ENCODE measurements at places on chromosomes 5 and 9.

DNA sequence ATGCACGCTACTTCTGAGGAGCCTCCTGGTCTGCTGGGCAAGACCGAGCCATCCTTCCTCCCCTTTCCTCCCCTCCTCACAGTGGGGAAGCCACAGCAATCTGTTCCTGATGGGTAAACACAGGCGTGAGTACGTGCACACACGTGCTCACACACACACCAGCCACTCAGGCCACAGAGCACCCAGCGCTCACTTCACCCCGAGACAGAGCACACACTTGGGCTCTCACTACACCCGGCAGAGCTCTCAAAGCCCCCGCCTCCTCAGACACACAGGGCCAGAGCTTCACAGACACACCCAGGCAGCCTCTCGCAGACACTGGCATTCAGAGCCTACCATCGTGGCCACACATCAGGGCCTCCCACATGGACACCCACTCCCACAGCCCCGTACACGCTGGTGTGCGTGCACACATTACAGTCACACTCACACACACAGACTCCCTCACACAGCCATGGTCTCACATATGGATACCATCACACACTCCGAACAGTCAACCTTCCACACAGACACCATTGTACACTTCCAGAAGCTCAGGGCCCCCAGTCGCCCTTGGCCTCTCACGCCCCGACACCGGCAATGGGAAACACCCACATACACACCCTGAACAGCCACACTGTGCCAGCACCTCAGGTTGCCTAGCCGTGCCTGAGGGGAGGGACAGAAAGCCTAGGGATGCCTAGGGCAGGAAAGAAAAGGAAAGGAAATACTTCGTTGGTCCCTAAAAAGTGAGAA lies 13.5 kb downstream of the CNTFR start:
- DNase-seq = no peak

DNA sequence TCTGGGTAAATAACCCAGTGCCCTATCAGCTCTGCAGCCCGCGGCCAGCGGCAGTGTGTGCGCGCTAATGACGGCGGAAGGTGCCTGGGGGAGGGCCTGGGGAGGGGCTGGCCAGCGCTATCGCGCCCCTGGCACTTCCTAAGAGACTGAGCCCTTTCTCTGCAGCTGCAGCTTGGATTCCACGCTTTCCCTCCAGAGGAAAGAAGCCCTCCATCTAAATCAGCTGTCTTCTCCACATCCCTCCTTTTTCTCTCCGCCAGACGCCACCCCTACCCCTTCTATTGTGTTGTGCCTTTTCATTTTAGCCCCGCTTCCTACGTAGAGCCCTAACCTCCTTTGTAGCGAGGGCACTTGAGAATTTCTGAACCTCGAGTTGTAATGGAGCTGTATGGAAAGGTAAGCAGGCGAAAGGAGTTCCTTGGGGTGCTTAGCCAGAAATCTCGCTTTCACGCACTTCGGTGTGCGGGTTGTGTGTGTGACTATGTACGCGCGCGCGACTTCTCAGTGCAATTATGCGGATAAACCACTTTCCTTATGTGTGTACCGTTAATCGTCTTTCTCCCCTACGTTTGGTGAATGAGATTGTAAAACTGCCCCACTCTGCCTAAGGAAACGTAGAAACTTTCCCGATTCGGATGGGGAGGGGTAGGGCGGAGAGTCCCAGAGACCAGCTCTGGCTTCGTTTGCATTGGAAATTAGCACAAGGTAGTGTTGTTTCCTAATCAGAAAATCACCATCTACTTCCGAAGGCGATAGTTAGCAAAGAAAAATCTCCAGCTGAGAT lies 664 bp upstream of the RAB3C start:
- DNase-seq = no peak

GRCh38 chr5:59905188-59905587 lies 11.7 kb upstream of the PDE4D start:
- no peak for DNase-seq

GRCh38 chr5:82330530-82331270 lies 52.5 kb upstream of the RPS23 start:
- no peak for DNase-seq

GRCh38 chr9:70466976-70467561 lies 52.6 kb upstream of the KLF9 start:
- DNase-seq = peak; percentile 42

DNA sequence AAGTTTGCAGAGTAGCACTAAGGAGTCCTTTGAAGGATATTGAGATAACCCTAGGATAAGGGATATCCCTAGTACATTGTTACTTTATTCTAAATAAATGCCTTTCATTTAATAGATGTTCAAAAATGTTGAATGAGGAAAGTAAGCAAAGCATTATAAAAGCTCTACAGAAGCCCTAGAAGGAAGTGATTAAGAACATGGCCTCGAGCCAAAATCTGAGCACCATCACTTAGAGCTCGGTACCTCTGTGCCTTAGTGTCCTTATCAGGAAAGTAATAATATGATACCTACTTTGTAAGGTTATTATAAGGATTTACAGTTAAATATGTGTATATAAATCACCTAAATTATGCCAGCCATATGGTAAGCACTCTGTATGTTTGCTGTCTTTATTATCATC lies 242.6 kb downstream of the KIAA0825 start:
- DNase-seq = no peak

GRCh38 chr5:154811653-154812465 lies 38.5 kb downstream of the FAXDC2 start:
- DNase-seq = peak; percentile 56

DNA sequence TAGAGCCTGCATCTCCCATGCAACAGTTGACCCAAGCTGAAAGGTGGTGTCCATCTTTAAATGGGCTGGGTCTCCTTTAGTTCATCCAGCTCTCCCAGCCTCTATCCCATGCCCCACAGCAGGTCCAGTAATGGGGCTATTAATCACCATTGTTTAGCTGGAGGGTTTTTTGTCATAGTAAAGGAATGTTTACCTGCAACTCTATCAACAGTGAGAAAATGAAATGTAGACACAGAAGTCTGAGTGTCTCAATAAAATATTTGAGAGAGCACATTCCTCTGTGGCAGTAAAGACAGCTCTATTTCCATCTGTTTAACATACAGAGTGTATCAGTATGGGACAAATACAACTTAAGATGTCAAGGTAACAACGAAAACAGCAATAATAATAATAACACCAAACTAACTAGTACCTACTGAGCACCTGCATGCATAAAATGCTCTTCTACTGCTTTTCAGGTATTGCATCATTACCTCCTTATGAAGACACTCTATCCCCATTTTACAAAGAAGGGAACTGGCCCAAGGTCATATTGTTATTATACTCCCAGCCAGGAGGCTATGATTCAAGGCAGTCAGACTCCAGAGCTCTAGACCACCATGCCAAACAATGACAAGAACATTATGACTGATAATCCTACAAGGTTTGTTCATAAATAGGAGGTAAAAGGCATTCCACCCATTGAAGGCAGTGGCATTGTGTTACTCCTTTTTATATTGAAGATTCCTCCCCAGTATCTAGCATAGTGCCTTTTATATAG lies 21.0 kb upstream of the C5orf58 start:
- no peak for DNase-seq

- no peak for DNase-seq
Observed at GRCh38 chr5:175104677-175105076, 339.3 kb downstream of the DRD1 start.

- DNase-seq = peak; percentile 50
Observed at GRCh38 chr5:79020861-79021561, 35.9 kb upstream of the ARSB start.

GRCh38 chr5:82221020-82221419 lies 57.1 kb downstream of the RPS23 start:
- DNase-seq = no peak

DNA sequence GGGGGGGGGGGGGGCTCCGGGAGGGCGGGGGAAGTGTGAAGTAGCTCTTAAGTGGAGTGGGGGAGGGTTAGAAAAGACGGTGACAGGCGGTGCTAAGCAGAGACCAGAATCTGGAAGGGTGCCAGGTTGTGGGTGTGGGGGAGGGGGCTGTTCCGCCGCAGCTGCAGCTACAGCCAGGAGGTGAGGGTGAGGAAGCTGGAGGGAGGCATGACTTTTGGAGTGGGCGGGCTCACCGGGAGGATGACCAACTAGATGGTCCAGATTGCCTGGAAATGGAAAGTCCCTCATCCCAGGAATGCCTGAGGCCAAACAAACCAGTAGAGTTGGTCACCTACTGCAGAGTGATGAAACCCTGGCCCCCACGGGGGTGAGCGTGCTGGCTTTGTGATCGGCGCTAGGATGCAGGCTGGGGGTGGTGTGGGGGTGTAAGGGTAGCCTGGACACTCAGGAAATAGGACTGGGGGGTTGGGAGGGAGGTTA lies 158.1 kb upstream of the SHB start:
- peak; percentile 73 for DNase-seq

DNA sequence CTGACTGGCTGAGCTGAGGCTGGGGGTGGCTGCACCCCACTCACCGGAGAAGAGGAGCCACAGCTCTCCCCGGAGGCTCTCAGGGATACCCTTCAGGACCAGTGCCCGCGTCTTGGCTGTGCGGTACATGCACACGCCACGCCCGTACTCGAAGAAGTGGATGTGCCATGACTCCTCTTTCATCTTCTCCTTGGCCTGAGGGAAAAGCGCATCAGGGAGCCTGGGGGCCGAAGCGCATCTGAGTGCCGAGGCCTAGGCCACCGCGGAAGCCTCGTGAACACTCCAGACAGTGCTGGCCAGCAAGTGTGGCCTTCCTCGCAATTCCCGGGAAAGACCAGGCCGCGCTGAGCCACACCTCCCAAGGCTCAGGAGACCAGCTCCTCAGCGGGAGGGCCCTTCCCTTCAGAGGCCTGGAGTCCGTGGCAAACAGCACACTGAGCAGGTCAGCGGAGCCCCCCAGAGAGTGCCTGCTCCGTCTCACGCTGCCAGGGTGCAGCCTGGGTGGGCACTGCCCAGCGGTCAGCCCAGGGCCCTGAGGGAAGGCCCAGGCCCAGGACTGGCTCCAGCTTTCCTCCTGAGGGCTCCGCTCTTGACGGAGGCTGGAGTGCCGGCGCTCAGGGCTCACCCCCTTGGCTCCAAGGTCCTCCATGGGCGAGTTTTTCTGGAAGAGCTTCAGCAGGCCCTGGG lies 20.5 kb upstream of the MRNIP start:
- DNase-seq = no peak

DNA sequence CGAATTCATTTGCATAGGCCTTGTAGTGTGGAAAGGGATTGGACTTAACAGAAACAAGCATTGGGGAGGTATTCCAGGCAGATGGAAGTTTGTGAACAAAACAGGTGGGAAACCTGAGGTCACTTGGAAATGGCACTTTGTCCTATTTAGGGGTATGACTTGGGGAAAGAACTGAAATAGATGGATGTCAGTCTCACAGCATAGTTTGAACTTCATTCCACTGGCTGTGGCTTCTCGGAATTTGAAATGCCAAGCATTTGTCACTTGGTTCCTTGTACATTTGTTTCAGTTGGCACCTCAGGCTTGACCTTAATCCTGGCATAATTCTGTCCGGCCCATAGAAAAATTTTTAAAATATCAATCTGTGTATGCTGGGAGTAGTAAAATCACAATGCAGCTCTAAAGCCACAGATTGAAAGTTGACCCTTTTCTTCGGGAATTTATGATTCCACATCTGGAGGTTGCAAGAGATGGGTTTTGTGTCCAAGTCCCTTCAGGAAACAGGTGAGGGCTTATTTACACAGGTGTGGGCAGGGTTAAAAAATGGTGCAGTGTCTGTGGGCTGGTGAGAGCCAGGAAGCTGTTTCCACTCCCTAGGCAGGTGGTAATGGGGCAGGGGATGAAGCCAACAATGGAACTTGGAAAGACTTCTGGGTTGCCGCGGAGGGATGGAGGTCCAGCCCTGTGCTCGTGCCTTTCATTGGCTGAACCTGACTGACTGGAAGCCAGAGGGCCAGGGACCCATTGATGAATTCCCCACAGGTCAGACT lies 39.2 kb upstream of the PDE8B start:
- no peak for DNase-seq

DNA sequence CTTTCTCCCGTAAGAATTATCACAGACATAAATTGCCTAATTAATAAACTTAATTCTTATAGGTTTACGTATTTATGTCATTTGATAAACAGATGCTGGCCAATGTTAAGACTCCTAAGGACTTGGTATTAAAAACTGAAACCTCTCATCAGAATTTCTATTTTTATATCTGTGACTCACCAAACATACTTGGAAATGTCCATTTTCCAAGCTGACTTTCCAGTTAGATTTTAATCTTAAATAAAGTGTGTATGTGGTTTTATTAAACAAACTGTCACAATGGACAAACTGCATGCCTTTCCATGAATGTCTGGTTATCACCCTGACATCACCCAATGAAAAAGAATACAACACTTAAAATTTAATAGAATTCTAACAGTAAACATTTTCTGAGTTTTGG lies 12.6 kb upstream of the COL23A1 start:
- no peak for DNase-seq

DNA sequence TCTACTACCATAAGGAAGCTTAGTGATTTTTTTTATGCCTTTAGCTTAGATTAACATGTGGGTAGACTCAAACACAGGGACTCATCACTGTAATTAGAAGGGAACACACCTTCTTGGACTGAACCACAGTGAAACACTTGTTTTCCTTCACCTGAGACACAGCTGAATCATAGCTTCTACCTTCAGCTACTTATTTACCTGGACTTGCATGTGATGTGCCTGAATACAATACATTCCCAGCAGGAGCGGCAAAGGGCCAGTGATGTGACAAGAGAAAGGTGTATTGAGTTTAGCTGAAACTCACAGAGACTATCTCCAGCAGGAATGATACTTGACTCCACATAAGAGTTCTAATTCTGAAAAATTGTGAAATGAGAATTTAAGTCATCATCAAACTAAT lies 37.8 kb downstream of the GRAMD2B start:
- no peak for DNase-seq

GRCh38 chr5:82850393-82850792 lies 226.8 kb downstream of the TMEM167A start:
- DNase-seq = no peak

DNA sequence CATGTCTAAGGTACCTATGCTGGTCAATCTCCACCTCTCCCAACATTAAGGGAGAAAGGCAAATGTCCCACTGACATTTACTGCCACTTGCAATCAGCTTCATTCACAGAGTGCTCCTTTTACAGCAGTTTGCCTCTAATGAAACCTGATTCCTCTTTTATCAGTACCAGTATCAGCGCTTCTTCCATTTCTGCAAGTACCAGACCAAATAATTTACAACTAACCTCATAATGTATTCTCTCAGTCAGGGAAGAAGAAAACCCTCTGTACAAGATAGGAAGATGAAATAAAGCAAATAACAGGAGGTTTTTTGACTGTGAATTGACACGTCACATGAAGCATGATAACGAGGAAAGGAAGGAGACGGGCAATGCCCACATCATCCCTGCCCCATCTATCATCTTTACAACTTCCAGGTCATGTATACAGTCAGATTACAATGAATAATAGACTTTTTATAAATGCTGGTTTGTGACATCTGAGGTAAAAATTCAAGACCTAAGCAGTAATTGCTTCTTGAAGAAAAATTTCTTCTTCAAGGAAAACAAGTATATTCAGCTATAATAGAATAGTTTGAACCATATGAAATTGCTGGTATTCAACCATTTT lies 21.9 kb downstream of the ABITRAM start:
- DNase-seq = no peak

- no peak for DNase-seq
Observed at GRCh38 chr5:169064093-169064492, 236.8 kb downstream of the SLIT3 start.

GRCh38 chr5:7926720-7927119 lies 57.8 kb downstream of the MTRR start:
- no peak for DNase-seq

- DNase-seq = no peak
Observed at GRCh38 chr5:135050244-135050767, 16.3 kb upstream of the PITX1 start.
